ENCODE measurements at places on chromosomes 12 and 14.

- peak; percentile 76 for DNase-seq
These were observed 225.7 kb downstream of the TMTC2 start for GRCh38 chr12:82912406-82912805.

DNA sequence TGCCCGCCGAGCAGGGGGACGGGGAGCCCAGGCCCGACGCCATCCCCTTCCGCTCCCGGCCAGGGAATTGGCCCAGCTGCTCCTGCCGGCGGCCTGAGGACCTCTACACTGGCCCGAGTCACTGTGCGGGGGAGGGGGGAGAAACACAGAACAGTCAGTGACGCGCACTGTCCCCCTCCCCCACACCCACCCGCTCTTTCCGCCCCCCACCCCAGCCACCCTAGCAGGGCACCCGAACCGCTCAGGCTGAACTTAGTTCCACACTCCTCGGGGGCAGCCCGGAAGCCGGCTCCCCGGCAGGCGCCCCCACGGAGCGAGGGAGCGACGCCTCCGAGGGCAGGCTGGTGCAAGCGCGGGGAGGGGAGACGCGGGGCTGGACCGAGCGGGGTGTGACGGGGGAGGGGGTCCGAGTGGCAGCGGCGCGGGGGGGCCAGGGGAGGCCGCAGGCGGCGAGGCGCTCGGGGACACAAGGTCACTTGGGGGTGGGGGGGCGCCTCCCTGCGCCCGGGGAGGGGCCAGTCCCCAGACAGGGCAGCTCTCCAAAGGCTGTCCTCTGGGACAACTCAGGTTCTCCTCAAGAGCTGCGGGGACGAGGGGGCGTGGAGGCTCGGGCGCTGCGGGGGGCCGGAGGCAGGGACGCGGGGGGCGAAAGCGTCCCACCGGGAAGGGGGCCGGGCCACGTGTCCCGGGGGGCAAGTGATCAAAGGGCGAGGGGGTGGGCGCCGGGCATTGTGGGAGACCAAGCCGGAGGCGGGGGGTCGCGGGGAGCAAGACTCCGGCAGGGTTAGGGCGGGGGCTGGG, 648 bp downstream of the CHD4 start:
- DNase-seq: peak; percentile 24

GRCh38 chr14:101781240-101782061, 19.9 kb downstream of the PPP2R5C start:
- peak; percentile 32 for DNase-seq

GRCh38 chr12:8622646-8623045, 10.0 kb upstream of the AICDA start:
- no peak for DNase-seq

GRCh38 chr12:85951823-85952222, 77.7 kb downstream of the NTS start:
- DNase-seq: peak; percentile 1

DNA sequence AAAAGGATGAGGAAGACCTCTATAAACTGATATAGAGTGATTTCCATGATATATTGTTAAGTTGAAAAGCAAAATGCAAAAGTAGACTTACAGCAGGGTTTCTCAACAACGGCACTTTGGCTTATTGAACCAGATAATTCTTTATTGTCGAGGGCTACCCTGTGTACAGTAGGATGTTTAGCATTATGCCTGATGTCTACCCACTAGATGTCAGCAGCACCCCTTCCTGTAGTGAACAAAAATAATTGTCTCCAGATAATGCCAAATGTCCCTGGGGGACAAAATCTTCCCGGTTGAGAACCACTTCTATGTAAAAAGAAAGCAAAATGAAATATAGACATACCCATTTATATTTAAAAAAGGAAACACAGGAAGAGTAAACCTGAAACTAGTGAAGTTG, 32.4 kb downstream of the ABCD2 start:
- peak; percentile 20 for DNase-seq

DNA sequence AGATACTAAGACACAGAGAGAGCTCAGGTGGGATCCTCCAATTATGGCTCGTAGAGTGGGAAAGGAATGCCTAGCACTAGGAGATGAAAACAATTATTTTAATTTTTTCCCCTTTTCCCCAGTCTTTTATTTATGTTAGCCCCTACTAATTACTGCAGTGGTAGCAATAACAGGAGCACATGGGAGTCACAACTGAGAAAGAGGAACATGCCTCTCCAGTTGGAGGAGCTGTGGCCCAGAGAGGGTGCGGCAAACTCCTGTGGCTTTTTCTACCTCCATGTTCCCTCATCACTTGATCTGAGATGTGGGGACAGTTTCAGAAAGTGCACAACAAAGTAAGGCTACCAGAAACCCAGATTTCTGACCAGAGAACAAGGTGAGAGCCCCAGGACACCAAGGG, 25.9 kb upstream of the POC1B start:
- no peak for DNase-seq

GRCh38 chr14:90960818-90961217, 99.6 kb downstream of the RPS6KA5 start:
- no peak for DNase-seq

DNA sequence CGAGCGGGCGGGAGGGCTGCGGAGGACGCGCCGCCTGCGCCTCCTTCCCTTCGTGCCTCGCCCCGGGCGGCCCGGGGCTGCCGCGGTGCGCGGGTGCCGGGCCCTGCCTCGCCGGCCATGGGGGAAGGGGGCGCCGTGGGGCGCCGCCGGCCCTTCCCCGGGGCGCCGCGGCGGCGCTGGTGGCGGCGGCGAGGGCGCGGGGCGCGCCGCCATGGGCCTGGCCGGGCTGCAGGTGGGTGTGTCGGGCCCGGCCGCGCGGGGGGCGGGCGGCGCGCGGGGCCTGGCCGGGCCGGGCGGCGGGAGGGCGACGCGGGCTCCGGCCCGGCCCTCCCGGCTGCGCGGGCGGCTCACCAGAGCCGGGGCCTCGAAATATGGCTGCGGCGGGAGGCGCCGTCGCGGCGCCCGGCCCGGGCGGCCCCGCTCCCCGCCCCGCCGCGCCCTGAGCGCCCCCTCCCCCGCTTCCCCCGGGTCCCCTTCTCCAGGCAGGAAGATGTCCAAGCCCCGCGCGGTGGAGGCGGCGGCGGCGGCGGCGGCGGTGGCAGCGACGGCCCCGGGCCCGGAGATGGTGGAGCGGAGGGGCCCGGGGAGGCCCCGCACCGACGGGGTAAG, 5.1 kb downstream of the KMT5A start:
- no peak for DNase-seq

DNA sequence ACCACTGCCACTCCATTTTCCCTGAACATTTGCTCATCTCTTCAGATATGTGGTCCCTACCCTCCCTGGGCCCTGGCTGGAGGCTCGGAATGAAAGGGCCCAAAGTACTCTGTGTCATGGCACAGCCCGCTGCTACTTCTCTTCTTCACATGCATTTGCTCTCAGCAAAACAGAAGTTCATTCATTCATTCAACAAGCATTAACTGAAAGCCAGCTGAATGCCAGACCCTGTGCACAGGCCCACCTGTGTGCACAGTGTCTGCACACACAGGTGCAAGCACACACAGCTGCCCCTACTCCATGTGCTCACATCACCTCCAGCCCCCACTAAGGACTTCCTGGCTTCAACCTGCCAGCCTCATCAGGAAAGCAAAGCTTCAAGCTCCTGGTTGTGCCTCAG, 7.8 kb downstream of the WNT1 start:
- DNase-seq: no peak

DNA sequence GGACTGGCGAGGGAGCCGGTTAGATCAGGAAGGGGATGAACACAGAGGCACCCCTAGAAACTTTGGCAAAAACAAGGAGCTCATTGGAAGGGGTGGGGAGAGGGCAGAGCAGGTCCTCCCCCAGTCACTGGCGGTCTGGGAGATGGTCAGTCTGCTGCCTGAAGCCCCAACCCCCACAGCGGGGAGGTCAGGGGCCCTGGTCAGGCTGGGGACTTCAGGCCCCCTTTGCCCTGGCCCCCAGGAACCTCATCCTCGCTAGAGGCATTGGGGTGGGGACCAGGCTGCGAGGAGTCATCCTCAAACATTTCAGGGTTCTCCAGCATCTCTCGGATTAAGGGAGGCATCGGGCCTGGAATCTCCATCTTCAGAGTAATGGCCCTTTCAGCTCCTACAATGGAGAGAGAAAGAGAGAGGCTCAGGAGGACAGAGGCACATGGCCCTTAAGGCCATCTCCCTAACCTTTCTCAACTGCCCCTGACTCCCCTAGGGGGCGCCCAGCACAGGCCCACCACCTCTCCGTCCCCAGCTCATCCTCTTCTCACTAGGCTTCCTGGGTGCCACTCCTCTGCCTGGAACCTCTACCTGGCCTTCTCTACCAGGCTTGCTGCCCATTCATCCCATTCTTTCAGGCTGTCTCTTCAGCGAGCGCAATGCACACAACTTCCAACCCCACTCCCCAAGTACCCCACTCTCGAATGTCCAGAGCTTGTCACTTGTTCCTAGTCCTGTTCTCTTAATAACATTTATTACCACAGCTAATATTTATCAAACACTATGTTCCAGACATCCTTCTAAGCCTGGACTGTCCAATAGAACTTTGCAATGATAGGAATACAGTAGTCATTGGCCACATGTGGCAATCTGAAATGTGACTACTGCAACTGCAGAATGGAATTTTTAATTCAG, 4.7 kb upstream of the ITGB7 start:
- no peak for DNase-seq

DNA sequence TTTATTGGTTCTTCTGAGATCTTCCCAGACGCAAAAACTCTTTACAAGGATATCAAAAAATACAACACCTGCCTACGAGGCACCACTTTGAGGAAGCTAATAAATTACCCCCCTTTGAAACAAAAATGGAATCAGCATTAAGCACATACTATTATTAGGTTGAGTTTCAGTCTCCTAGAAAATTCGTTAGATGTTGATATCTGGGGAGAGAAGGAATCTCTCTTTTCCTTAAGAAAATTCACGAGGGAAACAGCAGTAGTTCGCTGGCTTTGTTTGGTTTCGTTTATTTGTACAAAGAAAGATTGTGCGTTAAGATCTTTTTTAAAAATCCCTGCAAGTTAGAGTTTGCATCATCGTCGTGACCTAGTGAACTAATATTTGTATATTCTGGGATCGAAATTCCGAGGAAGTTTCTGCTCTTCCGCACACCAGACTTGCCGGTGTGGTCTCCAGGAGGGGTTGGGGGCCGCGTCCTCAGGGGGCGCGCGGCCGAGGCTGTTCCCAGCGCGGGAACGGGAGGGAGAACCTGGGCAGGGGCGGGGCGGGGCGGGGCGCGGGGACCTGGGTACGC, 12.1 kb downstream of the NKX2-1 start:
- DNase-seq: no peak

- DNase-seq: no peak
These were observed 149.0 kb upstream of the IGF1 start for GRCh38 chr12:102629262-102629888.

GRCh38 chr12:20369305-20370013, 1.1 kb downstream of the PDE3A start:
- peak; percentile 14 for DNase-seq

DNA sequence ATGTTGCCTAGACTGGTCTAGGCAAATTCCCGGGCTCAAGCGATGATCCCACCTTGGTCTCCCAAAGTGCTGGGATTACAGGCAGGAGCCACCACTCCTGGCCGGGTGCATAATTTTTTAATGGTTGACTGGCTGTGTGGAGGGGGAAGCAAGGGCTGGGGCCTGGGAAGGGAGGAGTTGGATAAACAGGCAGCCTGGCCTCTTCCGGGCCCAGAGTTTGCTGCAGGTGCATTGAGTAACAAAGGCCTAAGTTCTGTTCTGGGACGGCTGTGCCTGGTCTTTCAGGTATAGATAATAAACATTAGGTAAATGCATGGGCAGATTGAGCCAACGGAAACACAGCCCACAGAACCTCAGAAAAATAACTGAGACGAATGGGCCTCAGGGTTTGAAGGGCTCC, 191.3 kb upstream of the TBX3 start:
- DNase-seq: no peak

DNA sequence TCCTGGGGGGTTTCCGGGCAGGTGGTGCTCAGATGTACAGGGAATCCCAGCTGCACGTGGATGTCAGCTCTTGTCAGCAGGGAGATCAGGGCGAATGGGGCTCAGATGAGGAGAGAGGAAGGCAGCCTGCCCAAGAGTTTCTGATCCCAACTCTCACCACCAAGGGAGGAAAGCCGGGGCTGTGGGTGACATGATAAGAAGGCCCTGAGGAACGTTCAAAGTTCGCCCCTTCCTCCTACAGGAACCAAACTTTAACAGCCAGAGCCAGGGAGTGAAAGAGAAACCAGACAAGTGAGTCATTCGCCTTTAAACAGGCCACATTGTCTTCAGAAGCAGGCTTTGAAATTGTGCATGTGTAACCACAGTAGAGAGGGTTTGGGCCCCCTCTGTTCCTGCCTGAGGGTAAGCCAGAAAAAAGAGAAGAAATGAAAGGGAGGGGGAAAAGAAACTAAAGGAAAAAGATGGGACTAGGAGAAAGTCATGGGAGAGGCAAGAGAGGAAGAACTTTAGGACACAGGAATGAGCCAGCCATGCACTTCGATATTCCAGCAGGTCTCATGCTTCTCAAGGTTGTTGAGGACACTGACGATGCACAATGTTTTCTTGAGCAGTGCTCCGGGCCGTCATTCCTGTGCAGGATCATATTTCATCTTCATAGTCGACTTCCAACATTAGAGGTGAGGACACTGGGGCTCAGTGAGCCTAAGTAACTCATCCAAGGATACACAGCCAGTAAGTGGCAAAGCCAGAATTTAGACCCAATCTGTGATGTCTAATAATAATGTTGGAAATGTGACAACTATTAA, 691.4 kb upstream of the TBX3 start:
- peak; percentile 90 for DNase-seq

DNA sequence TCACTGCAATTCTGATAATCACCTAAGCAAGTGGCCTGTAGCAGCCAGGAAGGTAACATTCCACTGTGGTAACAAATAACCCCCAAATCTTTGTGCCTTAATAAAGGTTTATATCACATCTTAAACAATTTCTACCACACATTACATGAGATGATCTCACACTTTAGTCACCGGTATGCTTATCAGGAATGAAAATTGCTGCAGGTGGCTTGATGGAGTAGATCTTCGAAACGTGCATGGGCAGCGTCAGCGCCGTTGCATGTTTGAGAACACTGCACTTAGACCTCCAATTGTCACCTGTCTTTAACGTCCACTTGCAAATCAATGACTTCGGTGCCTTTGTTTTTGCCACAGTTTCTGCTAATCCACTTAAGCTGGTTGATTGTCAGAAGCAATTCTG, 477.4 kb downstream of the VRK1 start:
- no peak for DNase-seq

DNA sequence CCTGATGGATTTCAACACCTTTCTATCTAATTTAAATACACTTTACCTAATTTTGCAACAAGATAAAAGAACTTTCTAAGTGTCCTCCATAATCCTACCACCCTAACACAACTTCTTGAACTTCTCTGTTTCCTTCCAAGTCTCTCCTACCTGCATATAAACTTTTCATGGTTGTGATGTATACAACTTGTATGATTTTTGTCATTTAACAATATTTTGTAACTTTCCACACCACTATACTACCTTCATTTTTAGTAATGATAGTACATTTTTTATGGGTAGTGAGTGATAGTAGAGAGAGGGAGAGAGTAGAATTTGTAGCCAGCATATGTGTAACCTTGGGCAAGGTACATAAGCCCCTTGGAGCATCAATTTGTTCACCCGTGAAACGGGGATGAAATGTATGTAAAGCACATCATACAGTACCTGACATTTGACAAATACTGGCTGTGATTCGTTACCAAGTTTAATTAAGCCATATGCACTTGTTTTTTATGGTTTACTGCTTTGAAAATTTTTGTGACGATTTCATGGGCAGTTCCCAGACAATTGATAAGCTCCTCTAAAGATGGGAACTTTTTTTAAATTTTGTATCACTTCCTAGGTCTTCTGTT, 177.8 kb upstream of the SLC38A2 start:
- DNase-seq: no peak
